ENCODE measurements at places on chromosomes 2 and 18.

DNA sequence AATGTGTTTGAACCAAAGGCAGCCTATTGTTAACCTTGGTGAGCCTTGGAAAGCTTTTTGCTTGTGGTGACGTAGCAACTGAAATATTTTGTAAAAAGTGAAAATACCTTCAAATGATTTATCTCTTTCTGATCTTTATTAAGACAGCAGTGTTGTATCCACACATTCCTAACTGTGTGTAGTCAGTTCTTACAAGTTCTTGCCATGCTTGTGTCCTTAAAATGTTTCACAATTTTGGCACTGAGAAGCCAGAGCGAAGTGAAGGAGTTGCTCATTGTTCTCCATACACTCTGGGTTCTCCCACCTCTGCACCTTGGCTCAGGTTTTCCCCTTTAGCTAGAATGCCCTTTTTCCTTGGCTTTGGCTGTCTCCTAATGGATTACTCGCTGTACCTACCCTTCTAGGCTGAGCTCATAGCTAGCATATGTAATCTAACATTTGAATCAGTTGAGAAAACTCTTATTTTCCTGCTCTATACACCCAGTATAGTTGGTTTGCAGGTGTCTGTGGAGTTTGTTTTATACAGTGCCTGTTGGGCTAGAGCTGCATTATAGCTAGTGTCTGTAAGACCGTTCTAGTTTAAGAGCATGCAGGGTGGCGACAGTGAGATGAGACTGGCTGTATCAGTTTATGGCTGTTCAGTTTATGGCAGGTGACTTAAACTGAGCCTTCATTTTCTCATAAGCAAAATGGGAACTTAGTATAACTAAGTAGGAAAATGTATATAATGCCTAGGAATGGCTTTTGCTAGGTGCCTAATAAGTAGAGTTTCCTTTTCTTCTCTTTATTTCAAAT, 45.5 kb downstream of the FMNL2 start:
- DNase-seq: no peak

GRCh38 chr18:24388957-24389356, 8.7 kb downstream of the OSBPL1A start:
- no peak for DNase-seq

- DNase-seq: no peak
These were observed 43.3 kb downstream of the WDFY1 start for GRCh38 chr2:223901854-223902253.

DNA sequence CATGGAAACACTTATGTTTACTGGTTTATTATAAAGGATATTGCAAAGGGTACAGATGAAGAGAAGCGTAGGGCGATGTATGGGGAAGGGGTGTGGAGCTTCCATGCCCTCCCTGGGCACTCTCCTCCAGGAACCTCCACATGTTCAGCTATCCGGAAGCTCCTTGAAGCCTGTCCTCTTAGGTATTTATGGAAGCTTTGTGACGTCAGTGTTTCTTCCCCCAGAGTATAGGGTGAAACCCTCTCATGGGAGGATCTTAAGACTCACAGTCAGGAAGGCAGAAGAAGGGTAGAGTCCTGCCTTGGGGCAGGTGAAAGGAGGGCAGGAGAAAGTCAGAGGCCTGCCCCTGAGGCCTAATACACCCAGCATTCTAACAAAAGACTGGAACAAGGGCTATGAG, 61.3 kb upstream of the CREB1 start:
- DNase-seq: no peak

DNA sequence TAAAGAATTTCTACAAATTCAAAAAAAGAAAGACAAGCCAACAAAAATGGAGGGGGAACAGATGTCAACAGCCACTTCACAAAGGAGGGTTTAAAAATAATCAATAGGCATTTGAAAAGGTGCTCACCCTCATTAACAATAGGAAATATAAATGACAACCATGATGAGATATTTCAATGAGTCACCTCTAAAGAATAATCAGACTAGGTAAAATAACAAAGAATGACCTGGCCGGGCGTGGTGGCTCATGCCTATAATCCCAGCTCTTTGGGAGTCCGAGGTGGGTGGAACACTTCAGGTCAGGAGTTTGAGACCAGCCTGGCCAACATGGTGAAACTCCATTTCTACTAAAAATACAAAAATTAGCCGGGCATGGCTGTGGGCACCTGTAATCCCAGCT, 133.6 kb downstream of the KCNE4 start:
- DNase-seq: no peak

- no peak for DNase-seq
These were observed 161.7 kb downstream of the INSIG2 start for GRCh38 chr2:118250001-118250400.

DNA sequence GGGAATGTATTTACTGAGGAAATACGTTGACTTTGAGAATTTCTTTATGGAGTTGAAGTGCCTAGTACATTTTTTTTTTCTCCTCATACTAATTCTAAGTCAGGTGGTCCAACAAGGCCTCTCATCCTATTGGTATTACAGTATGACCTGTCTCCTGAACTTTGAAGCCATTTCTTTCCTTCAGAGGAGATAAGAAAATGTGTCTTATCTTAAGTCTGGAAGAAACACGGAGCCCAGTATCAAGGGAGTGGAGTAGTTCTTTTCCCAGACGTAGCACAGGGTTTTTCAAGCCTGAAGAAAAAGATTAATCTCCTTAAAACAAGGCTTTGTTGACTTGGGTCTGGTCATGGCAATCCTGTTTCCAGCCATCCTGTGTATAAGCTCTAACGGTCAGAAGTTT, 11.6 kb upstream of the CPS1 start:
- no peak for DNase-seq

DNA sequence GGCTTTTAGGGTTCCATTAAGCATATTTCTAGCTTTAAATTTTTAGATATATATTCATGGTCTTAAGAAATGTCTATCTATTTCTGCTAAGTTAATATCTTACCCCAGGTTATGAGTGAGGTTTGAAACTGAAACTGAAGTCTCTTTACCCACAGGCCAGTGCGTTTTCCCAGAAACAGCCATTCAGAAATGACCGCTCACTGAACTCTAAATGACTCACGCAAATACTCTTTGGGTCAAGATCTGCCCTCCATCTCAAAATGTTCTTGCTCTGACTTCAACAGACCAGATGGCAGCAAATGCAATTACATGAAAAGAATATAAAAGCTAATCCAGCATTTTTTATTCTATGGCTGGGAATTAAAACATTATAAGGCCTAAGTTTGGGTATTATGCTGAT, 315.2 kb downstream of the TDRD15 start:
- DNase-seq: no peak

GRCh38 chr2:36492216-36492945, 105.6 kb downstream of the FEZ2 start:
- no peak for DNase-seq

DNA sequence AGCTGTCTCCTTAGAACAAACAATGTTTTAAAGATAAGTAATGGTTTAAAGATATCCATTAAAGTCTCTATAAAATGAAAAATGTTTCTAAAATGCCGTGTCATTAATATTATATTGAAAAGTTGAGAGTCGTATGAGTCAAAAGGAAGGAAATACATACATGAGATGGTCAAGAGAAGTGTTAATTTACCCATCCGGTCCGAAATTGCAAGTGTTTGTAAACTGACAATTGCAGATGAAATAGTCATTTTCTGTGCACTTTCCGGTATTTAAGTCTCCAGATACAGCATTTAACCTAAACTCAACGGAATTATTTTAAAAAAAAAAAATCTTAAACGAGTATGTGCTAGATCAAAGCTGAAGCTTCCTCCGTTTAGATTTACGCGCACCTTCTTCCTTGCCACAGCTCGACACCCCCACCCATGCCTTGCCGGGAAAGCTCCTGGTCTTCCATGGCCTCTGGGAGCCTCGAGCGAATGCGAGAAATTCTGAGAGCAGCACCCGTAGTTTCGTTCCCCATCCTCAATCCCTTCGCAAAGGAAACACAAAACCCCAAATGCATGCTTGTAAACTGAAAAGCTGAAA, 1.8 kb downstream of the DSC3 start:
- no peak for DNase-seq

DNA sequence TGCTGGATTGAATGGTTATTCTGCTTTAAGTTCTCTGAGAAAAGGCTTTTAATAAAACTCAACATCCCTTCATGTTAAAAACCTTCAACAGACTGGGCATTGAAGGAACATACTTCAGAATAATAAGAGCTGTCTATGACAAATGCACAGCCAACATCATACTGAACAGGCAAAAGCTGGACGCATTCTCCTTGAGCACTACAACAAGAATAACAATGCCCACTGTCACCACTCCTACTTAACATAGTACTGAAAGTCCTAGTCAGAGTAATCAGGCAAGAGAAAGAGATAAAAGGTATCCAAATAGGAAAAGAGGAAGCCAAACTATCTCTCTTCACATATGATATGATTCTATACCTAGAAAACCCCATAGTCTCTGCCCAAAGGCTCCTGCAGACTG, 641.4 kb downstream of the IRS1 start:
- DNase-seq: no peak

DNA sequence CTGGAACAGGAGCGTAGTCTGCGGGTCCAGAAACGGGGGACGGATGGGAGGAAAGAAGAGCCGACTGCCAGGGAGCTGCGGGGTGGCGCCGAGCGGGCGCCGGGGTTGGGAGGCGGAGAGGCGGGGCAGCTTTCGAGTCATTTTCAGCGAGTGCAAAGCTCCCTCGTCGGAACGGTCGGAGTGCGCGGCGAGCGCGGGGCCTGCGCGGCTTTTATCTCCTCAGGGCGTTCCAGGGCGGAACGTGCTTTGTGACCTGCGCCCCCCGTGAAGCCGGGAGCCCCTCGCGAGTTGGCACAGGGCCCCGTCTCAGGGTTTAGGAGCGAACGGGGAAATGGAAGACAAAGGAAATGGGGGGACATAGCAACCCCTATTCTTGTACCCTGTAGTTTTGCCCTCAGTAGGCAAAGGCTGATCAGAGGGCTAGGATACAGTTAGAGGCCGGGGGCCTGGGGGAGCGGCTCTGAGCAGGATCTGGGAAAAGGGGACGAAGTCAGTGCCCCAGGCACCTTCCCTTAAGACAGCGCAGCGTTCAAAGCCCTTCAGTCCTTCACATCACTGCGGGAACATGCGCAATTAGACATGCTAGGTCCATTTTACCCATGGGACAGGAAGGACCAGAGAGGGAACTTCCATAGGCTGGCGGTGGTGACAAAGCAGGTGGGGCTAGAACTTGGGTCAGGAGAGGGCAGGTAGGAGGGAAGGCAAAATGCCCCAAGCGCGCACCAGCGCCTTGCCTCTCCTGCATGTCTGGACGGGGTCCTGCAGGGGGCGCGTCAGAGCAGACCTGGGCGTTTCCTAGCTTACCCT, 60.1 kb upstream of the IL1RL1 start:
- DNase-seq: no peak

GRCh38 chr2:20356042-20356441, 5.4 kb upstream of the PUM2 start:
- no peak for DNase-seq

DNA sequence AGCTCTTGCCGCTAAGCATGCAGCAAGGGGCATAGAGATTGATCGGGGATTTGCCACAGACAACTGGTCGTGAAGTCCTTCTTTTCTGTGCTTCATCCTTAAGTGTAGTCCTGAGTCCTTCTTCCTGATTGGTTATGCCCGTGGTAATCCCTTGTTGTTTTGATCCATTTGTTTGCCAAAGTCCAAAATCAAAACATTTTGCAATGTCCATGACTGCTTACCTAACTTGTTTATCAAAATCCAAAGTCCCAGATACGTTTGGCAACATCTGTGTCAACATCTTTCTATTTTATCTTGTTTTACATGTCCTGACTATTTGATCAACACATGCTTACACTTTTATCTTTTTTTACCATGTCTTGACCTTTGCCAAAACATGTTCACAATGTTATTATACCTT, 229.0 kb upstream of the ZNF804A start:
- DNase-seq: no peak

- DNase-seq: no peak
These were observed 15.5 kb downstream of the LYG1 start for GRCh38 chr2:99285526-99285925.

DNA sequence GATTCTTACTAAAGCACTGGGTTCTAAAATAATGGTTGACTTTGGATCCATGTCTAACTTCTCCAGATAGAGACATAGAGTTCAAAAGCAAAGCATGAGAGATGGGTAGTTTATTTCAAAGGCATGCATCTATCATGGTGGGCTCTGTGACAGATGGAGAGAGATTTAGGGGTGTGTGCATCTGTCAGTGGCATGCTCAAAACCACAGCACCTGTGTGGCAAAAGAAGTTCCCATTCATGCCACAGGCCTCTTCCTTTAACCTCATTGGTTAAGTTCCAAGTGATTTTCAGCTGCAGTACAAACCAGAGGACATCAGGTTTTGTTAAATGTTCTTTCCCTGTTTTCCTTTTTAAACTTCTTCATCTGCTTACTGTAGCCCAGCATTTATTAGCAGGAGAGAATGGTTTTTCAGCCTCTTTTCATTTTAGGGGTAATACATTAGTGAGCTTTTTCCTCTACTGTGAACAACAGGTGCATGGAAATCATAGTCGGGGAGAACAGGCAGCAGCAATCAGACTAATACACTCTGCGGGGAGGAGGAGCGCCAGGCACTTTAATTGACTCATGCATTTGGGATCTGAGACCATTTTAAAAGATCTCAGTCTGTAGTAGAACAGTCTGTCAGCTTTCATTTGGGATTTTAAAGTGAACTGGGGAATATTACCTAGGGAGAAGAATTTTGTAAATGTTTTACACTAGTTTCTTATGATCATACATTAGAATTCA, 52.4 kb upstream of the UPP2 start:
- no peak for DNase-seq

DNA sequence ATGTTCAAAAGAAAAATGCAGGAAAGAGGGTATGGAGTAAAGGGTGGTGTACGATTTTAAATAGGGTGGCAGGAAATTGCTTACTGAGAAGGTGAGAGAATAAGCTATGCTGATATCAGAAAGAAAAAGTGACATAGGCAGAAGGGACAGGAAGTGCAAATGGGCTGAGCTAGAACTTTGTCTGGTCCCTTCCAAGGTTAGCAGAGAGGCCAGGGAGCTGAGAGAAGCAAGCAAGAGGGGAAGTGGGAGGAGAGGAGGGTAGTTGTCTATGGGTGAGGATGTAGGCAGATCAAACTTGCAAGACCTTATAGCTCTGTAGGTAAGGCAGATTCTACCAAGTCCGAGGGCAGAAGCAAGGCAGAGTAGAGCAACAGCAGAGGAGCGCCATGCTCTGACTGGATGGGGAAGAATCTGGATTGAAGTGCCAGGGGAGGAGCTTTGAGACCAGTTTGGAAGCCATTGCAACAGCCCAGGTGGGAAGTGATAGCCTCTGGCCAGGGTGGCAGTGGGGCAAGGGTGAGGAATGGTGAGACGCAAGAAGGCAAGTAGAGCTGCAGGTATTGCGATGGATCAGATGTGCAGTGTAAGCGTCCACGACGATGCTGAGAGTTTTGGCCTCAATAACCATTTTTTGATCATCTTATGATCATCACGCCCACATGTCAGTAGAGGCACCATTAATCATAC, 134.4 kb upstream of the APCDD1 start:
- no peak for DNase-seq

Measured in pons (tissue), 1 donor.